ENCODE measurements at places on chromosomes 2 and 18.

- no peak for DNase-seq
Observed at GRCh38 chr18:59719544-59720181, 22.4 kb upstream of the CCBE1 start.

GRCh38 chr2:145431181-145431951, 911.4 kb upstream of the ZEB2 start:
- no peak for DNase-seq

GRCh38 chr2:133919285-133919684, 334.6 kb upstream of the MGAT5 start:
- no peak for DNase-seq

DNA sequence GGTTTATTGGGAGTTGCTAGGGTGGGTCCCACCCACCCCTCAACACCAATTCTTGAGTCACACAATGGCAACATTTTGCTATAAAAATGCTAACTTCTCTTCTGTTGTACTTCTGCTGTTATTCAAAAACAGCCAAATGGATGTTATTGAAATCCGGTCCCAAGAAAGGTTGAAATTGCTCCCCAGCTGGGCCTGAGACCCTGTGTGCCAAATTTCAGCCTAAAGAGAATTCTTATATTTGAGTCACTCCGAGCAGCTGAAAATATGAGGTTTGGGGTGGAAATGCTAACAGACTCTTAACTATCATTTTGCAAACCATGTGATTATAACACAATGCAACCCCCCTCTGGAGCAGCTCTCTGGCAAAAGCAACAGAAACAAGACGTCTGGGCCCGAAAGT, 27.0 kb upstream of the ACVR1 start:
- no peak for DNase-seq

GRCh38 chr18:70181015-70181414, 24.5 kb downstream of the RTTN start:
- no peak for DNase-seq

- peak; percentile 80 for DNase-seq
Observed at GRCh38 chr2:231713730-231714638, 5.7 kb downstream of the PTMA start.

DNA sequence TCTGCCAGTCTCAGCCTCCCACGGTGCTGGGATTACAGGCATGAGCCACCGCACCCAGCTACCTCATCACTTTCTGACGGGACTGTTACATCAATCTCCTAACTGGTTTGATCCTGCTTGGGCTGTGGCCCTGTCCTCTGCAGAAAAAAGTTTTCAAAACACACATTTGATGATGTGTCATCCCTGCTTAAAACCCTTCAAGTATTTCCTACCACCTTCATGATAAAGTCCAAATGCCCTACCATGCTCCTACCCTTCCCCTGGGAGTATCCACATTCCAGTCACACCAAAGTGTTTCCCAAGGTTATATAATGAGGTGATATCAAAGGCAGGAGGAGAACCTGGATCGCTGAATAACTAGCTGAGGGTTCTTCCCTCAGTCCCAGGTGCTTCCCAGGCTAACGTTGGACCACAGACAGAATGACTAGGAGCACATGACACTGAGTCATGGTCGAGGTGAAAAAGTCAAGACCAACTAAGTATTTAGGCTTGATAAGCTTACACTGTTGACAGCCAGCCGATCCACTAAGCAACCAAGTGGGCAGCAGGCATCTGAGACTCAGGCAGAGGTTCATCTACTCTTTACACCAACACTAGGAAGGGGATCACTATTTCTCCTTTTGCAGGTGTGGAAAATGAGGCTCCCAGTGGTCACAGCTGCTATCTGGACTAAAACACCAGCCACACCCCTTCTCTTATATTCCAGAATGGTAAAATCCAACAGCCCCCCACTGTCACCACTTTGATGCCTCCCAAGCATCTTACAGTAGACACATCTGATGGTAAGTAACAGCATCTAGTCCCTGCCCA, 31.8 kb downstream of the CYRIA start:
- no peak for DNase-seq

- DNase-seq = no peak
Observed at GRCh38 chr2:23426263-23426905, 41.4 kb downstream of the KLHL29 start.

DNA sequence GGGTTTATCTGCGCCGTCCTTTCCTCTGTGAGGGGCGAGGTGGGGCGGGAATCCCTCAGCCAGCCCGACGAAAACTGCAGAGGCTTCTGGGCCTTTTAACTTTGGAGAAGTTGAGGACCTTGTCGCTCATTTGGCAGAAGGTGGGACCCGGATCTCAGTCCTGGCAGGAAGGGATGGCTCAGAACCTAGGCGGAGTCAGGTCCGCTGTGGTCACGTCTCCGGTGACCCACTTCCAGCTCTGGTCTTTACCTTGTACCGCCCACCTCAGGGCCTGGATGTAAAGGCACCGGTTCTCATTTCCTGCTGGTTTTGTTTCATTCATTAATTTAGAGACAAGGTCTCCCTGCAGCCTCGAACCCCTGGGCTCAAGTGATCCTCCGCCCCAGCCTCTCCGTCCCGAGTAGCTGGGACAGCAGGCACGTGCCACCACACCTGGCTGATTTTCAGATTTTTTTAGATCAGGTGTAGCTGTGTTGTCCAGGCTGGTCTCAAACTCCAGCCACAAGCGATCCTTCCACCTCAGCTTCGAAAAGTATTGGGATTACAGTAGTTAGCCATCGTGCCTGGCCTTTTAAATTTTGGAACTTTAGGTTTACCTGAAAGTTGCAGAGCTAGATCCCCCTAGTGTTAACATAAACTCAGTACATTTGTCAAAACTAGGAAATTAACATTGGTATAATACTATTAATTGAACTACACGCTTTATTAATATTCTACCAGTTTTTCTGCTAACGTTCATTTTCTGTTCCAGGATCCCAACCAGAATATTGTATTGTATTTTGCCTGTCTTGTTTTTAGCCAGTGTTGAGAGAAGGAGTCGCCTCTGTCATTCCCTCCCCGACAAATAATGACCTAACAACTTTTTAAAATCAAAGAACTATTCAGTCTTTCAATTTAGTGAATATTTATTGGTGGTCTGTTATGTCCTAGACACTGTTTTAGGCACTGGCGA, 852 bp downstream of the POLI start:
- no peak for DNase-seq

- DNase-seq = no peak
Observed at GRCh38 chr2:138113871-138114525, 149.7 kb downstream of the HNMT start.

- DNase-seq = no peak
Observed at GRCh38 chr2:88871336-88871735, 179.9 kb downstream of the RPIA start.

Measured in germinal center (tissue), 1 donor.